ENCODE measurements at places on chromosomes 6 and 20.

GRCh38 chr6:162726947-162727321, 632 bp downstream of the PRKN start:
- DNase-seq = no peak

- DNase-seq = no peak
Observed at GRCh38 chr6:54173089-54173488, 61.8 kb downstream of the MLIP start.

- no peak for DNase-seq
Observed at GRCh38 chr6:141808662-141809061, 324.1 kb upstream of the GJE1 start.

DNA sequence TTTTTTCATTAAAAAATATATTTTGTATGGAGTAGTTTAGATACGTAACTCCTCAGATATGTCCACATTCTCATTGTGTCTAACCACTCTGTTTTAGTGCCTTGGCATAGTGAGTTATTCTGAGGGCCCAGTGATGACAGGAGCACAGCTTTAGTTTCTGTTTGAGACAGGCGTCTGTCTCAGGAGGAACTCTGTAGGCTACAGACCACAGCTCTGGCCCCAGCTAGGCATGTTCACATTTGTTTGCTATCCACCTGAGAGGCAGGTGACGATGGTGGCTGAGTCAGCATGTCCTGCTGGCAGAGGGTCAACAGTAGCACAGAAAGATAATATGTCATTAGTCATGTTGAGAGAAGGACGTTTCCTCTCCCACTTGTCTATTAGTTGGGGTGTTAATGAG, 16.3 kb downstream of the LRRC1 start:
- no peak for DNase-seq

DNA sequence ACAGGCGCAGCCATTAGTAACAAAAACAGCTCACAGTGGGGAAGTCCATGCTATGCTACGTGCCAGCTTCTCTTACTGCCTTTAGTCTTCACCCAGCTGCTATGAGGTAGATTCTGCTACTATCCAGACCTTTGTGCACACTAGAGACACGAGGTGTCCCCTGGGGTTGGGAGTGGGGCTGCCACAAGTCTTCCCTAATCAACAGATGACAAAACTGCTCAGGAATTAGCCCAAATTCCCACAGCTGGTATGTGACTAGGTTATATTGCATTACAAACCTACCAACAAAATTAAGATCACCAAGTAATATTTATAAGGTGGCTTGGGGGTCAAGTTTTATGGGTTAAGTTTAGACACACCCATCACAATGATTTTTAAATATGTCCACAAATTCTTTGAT, 63.3 kb downstream of the PSMB1 start:
- no peak for DNase-seq

- no peak for DNase-seq
Observed at GRCh38 chr20:45935416-45936046, 1.0 kb downstream of the PCIF1 start.

DNA sequence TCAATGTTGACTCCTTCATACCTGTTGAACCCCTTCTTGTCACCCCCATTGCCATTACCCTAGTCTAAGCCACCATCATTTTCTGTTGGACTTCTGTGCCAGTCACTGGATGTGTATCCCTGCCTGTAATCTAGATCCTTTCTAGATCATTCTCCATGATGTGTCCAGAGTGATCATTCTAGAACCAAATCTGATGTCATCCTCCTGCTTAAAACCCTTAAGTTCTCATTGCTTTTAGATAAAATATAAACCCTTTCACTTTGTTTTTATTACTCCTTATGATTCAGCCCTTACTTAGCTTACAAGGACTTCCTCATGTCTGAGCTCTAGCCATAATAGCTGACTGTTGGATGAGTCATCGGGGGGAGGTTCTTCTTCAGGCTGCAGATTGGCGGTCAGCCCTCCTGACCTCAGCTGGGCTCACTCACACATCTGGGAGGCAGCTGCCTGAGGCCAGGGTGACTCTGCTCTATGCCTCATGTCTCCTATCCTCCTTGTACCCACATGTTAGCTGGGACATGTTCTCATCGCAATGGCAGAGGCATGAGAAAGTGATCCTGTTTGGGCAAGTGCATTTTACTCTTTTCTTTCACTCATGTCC, 287.6 kb downstream of the ESR1 start:
- DNase-seq = no peak

DNA sequence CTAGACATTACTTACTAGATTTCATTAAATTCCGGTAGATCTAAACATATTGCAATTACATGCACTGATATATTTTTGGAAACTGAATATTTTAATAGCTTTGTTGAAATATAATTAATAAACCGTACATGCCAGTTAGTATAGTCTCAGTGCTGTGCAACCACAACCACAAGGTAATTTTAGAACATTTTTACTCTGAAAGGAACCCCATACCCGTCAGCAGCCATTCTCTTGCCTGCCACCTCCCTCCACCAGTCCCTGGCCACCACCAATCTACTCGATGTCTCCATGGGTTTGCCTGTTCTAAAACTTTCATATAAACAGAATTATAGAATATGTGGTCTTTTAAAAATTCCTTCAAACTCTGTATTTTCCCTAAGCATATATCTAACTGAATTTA, 293.9 kb downstream of the THBS2 start:
- no peak for DNase-seq

- DNase-seq = no peak
Observed at GRCh38 chr20:49397525-49397924, 84.9 kb downstream of the KCNB1 start.

- no peak for DNase-seq
Observed at GRCh38 chr6:54248994-54249393, 59.2 kb upstream of the TINAG start.

- DNase-seq = no peak
Observed at GRCh38 chr6:42103753-42104094, 38.7 kb downstream of the C6orf132 start.

GRCh38 chr6:35972471-35973367, 51.7 kb downstream of the SLC26A8 start:
- DNase-seq = no peak

DNA sequence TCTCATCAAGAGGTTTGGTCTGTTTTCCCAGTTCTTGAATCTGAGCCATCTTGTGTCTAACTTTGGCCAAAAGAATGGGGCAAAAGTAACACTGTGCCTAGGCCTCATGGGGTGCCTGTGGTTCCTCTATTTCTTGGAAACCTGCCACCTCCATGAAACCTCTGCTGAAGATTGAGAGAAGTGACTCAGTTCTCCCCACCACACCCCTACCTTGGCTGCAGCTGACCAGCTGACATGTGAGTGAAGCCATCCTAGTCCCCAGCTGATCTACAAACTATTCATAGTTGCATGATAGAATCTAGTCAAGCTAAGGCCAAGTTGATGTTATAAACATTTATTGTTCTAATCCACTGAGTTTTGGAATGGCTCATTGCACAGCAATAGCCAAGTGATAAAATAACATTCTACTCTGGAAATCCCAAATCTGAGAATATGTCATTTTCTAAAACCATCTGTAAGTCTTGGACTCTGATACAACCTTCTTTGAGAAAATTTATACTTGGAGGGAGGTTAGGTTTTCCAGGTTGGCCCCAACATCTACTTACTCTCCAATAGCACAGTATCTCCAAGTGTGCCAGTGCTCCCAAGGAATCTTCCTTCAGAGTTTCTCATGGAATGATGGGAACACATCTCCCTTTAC, 107.0 kb upstream of the SMLR1 start:
- peak; percentile 13 for DNase-seq

- no peak for DNase-seq
Observed at GRCh38 chr20:52204136-52204535, 12.6 kb upstream of the ZFP64 start.

GRCh38 chr6:104253236-104253635, 606.5 kb downstream of the HACE1 start:
- no peak for DNase-seq

GRCh38 chr20:57103146-57103800, 163.2 kb downstream of the BMP7 start:
- no peak for DNase-seq

DNA sequence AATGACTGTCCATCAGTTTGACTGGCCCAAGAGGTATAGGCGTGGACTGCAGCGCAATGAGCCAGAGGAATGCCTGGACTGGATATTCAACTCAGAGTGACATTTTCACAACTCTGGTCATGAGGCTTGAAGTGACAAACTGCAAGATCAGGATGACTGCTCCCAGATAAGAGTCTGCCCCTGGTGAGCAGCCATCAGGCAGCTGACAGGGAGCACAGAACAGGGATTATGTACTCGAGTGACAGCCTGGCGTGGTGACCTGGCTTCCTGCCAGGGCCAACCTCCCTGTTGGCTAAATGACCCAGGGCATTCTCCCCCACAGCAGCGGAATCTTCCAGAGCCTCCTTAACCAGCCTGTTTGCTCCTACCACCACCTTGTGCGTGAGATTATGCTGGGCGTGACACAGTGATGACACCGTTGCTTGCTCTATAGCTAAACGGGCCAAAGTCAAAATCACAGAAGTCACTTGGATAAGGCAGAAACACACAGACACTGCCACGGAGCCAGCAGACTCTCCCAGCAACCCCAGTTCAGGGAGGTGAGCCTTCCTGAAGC, 209.1 kb upstream of the JARID2 start:
- DNase-seq = no peak

GRCh38 chr6:109373331-109373730, 8.9 kb downstream of the CD164 start:
- DNase-seq = no peak

DNA sequence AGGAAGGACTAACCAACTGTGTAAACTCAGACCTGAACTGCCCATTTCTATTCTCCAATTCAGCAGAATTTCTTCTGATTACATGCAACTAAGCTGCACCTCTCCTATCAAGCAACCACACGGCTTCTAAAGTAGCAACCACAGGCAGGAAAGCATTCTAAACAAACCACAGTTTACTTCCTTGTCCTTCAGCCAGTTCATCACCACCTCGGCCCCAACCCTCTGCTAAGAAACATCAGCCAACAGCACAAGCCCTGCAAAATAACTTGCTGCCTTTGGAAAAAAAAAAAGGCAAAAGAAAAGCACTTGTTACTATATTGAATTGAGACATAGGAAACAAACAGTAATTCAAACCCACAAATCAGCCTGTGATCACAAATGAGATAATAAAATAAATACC, 140.3 kb downstream of the NFATC2 start:
- DNase-seq = peak; percentile 86

- DNase-seq = no peak
Observed at GRCh38 chr6:170106906-170107525, 183.9 kb downstream of the DLL1 start.

DNA sequence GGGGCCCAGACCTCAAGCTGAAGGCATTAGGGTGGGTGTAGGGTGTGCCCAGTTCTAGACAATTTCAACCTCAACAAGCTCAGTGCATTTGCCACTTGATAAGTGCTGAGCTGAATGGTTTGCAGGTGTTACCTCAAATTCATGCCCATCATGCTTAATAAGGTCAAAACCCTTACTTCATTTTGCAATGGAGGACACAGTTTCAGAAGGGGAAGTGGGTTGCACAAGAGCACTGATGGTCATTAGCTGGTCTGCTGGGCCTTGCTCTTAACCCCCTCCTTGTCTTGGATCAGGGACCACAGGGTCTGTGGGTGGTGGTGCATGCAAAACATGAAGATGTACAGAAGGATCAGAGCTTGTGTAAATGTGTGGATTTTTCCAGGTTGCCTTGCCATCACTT, 71.0 kb upstream of the SIRPA start:
- DNase-seq = no peak

GRCh38 chr6:129631070-129631469, 78.9 kb downstream of the ARHGAP18 start:
- DNase-seq = no peak

DNA sequence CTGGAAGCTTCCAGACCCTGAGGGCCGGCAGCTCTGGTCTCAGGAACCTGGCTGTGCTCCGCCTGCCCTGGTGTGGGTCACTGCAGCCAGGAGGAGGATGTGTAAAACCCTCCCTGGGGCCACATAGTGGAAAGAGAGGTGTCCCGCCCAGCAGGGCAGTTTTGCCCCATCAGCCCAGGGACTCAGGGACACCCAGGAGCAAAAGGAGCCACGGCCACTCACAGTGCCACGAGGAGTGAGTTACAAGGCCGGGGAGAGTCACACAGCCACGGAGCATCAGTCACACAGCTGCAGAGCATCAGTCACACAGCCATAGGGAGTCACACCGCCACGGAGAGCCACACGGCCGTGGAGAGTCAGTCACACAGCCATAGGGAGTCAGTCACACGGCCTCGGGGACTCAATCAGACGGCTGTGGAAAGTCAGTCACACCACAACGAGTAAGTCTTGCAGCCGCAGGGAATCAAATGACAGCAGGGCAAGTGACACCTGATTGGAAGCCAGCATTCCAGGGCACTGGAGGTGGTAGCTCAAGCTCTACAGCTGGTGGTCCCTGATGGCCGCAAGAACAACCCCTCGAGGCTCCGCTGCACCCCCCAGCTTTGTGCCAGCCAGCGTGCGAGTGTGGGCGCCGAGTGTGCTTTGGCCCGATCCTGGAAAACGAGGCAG, 60.9 kb downstream of the DLL1 start:
- DNase-seq = no peak

DNA sequence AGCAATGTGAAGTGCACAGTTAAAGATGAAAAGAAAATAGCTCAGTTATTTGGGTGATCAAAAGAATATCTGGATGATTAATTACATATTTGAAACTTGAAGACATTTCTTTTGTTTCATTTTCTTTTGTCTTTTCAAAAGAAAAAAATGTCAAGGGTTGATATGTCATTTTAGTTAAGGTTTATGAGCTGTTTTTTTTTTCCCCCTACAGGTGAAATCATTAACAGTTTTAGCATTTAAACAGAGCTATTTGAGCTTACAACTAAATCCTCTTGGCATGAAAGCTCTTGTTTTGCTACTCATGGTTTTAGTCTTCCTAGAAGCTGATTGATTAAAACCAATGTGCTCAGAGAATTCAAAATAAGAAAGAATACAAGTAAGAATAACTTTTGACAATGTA, 887.3 kb downstream of the PHF3 start:
- no peak for DNase-seq

DNA sequence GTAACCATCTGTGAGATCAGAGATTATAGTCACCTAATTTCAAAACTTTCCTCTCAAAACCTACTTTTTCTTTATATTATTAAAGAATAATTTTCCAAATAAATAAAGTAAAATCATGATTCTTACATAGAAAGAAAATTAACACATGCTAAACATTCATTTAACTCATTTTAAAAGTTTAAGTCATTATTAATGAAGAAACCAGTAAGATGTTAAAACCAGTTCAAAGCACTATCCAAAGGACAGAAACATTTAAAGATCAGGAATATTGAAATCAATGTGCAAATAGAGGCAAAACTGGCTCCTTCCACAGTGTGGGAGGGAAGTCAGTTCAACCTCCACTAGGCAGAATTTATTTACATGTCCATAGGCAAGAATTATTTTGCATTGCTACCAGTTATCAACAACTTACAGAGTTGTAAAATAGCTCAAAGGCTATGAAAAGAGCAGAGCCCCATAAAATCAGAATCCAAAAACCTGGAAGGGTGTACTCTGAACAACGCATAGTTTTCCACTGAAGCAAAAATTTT, 146.9 kb downstream of the KHDC1L start:
- DNase-seq = no peak

- peak; percentile 50 for DNase-seq
Observed at GRCh38 chr6:41732591-41733359, 2.6 kb downstream of the TFEB start.
